ENCODE measurements at places on chromosomes 4 and X.
A peak's percentile ranks its signal among the peaks of the same experiment; 100 is the strongest.

- DNase-seq: no peak
These were observed 20.9 kb upstream of the PLAC1 start for GRCh38 chrX:134679221-134679620.

DNA sequence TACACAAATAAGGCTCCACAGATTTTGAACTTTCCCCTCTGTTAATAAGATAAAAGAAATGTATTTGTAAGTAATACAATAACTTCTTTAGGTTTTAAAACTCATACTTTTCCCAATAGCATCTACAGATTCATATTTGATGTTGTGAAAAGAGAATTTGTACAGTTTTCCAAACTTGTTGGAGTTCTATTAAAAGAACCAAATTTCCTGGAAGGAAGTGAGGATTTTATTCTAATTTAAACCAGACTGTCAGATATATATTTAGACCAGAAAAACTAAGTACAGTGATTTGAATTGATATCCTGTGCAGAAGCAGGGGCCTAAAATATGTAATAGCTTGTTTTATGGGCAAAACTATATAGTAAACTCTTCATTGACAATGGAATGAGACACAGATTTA is 53.7 kb downstream of the NAA11 start:
- DNase-seq: no peak

DNA sequence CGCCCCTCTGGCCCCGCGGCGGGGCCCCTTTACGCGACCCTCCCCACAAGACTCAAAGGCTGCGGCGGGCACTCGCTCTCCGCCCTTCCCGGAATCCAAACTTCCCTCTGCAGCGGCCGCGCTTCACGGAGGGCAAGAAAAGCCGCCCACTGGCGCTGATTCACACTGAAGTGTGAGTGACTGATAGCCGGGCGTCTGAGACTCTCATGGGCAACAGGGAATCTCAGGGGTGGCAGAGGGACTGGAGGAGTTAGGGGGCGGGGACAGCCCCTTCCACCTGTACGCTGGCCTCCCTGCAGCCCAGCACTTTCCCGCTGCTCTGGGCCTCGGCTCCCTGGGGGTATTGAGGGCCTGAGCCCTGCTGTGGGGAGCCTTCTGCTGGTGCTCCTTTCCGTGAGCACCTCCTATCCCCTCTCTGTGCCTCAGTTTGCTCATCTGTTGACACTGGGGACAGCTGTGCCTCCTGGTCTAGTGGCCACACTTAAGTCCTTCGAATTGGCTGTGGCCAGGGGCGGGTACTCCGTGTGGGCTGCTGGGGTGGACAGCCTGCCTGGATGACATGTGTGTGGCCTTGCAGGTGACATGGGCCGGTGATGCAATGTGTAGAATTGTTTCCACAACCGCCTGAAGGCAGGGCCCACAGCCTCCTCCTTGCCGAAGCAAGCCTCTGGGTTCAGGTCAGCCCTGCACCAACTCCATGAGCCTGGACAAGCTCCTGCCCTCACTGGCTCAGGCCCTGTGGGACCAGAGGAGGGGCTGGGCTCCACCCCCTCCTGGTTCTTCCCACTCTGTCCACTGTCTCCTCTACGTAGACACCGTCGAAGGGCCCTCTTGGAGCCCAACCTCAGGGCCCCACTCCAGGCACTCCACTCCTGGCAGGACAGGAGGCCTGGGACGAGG is 951 bp downstream of the SH3BP2 start:
- DNase-seq: no peak

GRCh38 chrX:40402831-40403533 is 177.8 kb upstream of the ATP6AP2 start:
- peak; percentile 44 for DNase-seq

GRCh38 chr4:26056406-26056805 is 142.4 kb downstream of the SMIM20 start:
- DNase-seq: no peak

DNA sequence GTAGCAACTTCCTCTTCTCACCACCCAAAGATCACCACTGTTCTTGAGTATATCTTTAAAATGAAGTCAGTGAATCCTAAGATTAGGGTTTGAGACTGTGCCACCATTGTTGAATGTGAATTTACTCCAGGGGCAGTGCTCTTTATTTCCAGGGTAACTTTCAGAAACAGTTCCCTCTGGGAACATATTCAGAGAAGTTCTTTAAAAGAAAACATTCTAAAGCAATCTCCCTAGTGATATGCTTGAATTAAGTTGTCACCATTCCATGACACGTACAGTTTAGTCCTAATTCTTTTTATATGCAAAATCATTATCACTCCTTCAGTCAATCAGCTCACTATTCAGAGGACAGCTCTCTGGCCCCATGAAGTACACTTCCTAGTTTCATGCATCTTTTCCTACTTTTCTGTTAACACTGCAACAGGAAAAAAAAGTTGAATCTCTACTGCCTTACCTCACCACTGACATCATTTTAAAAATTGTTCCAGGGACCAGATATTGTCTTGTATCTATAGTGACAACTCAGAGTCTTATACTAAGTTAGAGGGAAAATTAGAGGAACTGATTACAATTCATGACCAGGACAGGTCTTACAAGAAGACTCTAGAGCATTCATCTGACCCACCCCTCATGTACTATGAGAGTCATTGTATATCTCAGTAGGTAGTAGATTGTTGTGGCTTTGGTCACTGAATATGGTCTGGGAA is 49.8 kb downstream of the PARM1 start:
- no peak for DNase-seq

GRCh38 chrX:12007881-12008280 is 130.4 kb upstream of the FRMPD4 start:
- peak; percentile 52 for DNase-seq

GRCh38 chr4:153137159-153137558 is 67.1 kb upstream of the TRIM2 start:
- peak; percentile 86 for DNase-seq
